Body of pancreas (tissue), 4 donors: ENCODE measurements at places on chromosomes 7 and 10.

DNA sequence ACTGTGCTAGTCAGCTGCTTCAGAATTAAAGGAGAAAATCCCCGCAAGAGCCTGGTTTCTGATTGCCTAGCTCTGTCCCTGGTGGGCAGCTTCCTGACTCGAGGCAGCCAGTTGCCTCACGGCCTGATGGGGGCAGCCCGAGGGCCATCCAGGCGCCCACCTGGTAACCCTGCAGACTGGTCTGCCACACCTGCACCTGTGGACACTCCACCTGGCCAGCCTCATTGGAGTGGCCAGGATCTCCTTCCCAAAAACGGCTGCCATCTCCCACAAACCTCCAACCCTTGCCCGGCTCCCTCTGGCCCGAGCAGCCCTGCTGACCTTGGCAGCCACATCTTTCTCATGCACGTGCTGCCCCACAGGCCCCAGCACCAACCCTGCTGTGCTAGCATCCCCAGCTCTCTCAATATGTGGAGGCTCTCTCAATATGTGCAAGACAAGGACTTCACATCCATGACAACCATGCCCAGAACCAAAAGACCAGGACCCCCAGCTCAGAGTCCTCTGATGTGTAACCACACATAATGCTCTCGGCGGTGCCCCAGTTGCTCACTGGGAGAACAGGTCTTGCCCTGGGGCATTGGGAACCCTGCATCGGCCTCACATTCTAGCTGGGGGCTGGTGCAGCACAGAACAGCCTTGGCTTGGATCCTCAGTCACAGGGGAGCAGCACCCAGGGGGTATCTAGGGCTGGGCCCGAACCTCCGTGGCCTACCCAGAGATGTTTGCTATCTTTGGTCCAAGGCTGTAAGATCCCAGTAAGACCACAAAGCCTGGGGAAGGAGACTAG lies 14.6 kb downstream of the DRGX start:
- no peaks in the 10 kb centered on the region for H3K4me1 ChIP-seq
- no peaks in the 10 kb centered on the region for H3K27me3 ChIP-seq
- no peak overlapping the region for H3K4me3 ChIP-seq
- no peak for DNase-seq
- H3K27ac ChIP-seq = no peak overlapping the region
- no peaks in the 10 kb centered on the region for H3K36me3 ChIP-seq

GRCh38 chr10:99551616-99552015 lies 18.9 kb downstream of the NKX2-3 start:
- H3K4me3 ChIP-seq = no peak overlapping the region
- no peak for DNase-seq
- no peak overlapping the region for H3K27ac ChIP-seq
- H3K36me3 ChIP-seq = no peaks in the 10 kb centered on the region

GRCh38 chr10:133476641-133476990 lies 22.9 kb downstream of the SCART1 start:
- no peaks in the 10 kb centered on the region for H3K36me3 ChIP-seq
- no peak for DNase-seq
- no peaks in the 10 kb centered on the region for H3K27me3 ChIP-seq
- H3K4me3 ChIP-seq = no peak overlapping the region

GRCh38 chr7:30069096-30069867 lies 41.1 kb downstream of the PLEKHA8 start:
- no peak for DNase-seq
- no peaks in the 10 kb centered on the region for H3K36me3 ChIP-seq
- H3K4me1 ChIP-seq = peaks cover 12% of the 10 kb centered on the region

DNA sequence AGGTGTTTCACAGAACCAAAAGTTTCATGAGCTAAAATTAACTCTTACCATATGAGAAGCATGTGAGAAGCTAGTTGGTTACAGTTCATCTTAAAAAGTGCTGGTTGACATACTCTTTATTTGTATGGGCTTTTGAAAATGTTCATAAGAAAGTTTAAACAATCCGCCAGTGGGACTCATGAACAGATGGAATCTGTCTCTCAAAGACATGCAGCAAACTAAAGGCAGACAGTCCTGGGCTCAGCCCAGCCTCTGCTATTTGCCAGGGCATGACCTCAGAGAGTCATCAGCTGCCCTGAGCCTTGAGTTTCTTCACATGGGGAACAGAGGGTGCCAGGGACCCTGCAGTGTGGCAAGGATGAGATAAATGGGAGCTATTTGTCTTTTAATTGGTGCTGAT lies 3.2 kb downstream of the PYROXD2 start:
- peaks cover 30% of the 10 kb centered on the region for H3K4me1 ChIP-seq
- H3K36me3 ChIP-seq = no peaks in the 10 kb centered on the region
- H3K27me3 ChIP-seq = no peaks in the 10 kb centered on the region
- DNase-seq = no peak
- H3K4me3 ChIP-seq = no peak overlapping the region
- H3K27ac ChIP-seq = no peak overlapping the region

DNA sequence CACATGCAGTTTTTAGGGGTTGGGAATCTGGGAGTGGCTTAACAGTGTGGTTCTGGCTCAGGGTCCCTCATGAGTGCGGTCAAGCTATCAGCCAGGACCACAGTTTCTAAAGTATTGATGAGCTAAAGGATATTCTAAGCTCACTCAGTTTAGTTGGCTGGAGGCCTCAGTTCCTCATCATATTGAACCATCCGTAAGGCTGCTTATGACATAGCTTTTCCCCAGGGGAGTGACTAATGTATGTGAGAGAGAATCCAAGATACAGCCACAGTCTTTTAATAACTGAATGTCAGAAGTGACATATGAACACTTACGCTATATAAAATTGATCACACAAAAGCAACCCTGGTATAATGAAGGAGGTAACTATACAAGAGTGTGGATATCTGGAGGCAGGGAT lies 245.3 kb downstream of the POLR1F start:
- H3K4me1 ChIP-seq = no peaks in the 10 kb centered on the region
- H3K27ac ChIP-seq = no peak overlapping the region
- no peaks in the 10 kb centered on the region for H3K36me3 ChIP-seq
- no peak for DNase-seq

GRCh38 chr10:77591238-77591880 lies 46.2 kb downstream of the KCNMA1 start:
- no peak for DNase-seq
- H3K27ac ChIP-seq = no peak overlapping the region
- no peak overlapping the region for H3K4me3 ChIP-seq
- H3K36me3 ChIP-seq = no peaks in the 10 kb centered on the region
- H3K4me1 ChIP-seq = peaks cover 20% of the 10 kb centered on the region

DNA sequence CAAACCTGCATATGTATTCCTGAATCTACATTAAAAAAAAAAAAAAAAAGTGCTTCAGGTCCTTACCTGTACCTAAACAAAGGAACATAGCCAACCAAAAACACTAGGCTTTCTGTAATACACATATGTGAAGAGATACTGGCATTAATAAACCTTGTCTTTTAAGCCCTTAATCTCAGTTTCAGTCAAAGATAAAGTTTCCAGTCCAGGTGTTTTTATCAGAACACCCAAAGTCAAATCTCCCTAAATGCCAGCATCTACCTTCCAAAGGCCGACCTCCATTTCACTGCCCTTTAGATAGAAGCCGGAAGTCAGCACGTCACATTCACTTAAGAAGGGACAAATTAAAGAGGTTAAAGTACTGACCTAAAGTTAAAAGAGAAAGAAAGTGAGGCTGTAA lies 79.8 kb upstream of the NEBL start:
- H3K4me3 ChIP-seq = no peak overlapping the region
- no peak for DNase-seq
- H3K27ac ChIP-seq = no peak overlapping the region
- H3K27me3 ChIP-seq = no peaks in the 10 kb centered on the region

GRCh38 chr10:82206831-82207230 lies 331.8 kb downstream of the NRG3 start:
- no peaks in the 10 kb centered on the region for H3K4me1 ChIP-seq
- H3K36me3 ChIP-seq = no peaks in the 10 kb centered on the region
- H3K27ac ChIP-seq = no peak overlapping the region
- DNase-seq = no peak
